Hepatic stellate cell (primary cell): ENCODE measurements at places on chromosomes 7 and 10.

- DNase-seq = peak; percentile 47
Observed at GRCh38 chr7:40604601-40605438, 470.0 kb downstream of the SUGCT start.

DNA sequence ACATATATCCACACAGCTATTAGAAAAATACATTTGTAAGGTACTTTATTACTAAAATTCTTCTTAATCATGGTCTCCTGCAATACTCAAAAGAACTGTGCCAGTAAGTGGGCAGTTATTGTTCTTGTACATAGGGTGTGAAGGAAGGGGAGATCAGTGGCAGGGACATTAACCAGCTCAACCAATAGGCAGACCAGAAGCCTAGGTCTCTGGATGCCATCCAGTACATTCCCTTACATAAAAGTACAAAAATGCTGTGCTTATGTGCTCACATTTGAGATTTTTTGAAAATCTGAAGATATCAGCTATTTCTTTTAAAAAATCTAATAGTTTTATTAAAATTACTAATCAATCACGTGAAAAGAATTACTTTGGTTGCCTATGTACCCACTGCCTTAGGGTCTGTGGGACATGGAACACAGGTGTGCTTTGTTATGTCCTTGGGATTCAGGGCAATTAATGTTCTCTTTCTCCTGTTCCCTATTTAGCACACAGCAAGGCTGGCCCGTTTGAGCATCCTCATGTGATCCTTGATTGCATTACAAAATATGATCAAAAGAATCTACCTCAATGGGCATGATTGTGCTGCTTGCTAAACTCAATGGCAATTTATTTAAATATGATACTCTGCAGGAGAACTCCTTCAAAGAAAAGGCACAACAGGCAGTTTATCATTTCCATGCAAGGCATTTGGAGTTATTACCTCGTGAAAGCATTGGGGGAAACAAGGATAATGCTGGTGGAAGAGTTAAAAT is 22.7 kb downstream of the TWIST1 start:
- no peak for DNase-seq

GRCh38 chr7:96996111-96996957 is 9.0 kb upstream of the DLX6 start:
- DNase-seq = no peak

GRCh38 chr7:30321882-30322192 is 37.4 kb downstream of the ZNRF2 start:
- DNase-seq = no peak

DNA sequence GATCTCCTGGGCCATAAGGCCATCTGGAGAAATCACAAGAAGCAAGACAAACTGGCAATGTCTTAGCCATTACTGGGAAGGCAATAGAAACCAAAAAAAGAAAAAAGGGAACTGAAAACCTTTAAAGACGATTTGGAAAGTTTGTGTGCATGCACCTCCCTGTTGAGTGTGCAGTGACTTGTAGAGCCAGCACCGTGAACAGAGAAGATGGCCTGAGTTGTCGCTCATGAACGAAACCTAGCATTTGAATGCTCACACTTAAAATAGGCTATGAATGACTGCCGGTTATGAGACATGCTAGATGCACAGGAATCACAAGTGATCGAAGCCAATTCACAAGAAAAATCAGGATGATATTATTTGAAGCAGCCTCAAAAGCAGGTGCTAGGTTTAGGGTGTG is 151.3 kb upstream of the ADO start:
- no peak for DNase-seq

- DNase-seq = no peak
Observed at GRCh38 chr7:29955075-29955792, 34.4 kb downstream of the SCRN1 start.

DNA sequence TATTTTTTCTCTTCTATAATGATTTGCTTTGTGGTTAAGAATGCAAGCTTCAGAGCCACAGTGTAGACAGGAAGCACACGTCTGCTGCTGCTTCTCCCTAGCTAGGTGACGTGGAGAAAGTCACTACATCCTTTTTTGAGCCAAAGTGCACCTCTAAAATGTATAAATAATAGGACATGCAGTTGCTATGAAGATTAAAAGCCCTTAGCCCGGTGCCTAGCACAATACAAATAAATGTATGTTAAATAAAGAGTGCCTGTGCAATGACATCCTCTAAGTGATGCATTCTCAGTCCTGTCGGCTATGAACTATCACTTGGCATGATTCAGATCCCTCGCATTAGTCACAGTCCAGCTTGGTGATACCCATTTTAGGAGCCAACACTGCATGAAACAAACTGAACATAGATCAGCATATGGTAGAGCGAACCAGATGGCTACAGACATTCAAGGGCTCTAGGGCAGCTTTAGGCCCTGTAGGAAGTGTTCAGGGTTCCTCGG is 4.8 kb upstream of the TRDMT1 start:
- peak; percentile 52 for DNase-seq

GRCh38 chr7:50555594-50556140 is 9.5 kb downstream of the DDC start:
- DNase-seq = no peak

DNA sequence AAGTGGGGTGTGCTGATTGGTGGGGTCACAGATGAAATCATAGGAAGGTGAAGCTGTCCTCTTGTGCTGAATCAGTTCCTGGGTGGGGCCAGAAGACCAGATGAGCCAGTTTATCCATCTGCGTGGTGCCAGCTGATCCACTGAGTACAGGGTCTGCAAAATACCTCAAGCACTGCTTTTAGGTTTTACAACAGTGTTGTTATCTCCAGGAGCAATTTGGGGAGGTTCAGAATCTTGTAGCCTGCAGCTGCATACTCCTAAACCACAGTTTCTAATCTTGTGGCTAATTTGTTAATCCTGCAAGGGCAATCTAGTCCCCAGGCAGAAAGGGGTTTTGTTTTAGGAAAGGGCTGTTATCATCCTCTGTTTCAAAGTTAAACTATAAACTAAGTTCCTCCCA is 17.0 kb upstream of the IFRD1 start:
- DNase-seq = no peak

DNA sequence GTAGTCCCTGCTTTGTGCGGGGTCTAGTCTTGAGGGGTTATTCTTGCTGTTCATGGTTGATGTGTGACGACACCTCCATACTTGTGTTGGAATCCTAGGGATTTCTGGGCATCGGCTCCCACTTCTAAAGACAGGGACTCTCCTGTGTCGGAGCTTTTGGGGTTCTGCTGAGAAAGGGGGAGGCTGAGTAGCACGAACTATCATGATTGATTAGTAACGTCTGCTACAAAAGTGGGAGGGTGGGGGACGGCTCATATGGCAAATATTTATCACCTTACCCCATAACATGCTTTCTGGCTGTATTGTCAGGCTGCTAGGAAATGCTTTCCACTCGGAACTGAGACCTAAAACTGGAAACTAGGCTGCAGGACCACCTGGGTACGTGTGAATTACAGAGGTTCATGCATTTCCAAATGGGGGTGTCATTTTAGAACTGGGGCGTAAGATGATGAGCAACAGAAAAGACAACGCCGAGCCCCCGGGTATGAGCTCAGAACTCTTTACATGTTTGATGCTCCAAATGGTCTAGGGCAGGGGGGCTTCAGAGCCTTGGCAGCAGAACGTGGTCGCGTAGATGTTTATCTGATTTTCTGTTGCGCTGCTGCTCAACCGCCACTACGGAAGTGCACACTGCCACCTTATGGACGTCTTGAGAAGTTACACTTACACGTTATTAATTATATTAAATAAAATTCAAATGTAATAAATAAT is 15.1 kb upstream of the NME8 start:
- peak; percentile 11 for DNase-seq

GRCh38 chr10:35612385-35613106 is 7.4 kb downstream of the GJD4 start:
- DNase-seq = no peak

DNA sequence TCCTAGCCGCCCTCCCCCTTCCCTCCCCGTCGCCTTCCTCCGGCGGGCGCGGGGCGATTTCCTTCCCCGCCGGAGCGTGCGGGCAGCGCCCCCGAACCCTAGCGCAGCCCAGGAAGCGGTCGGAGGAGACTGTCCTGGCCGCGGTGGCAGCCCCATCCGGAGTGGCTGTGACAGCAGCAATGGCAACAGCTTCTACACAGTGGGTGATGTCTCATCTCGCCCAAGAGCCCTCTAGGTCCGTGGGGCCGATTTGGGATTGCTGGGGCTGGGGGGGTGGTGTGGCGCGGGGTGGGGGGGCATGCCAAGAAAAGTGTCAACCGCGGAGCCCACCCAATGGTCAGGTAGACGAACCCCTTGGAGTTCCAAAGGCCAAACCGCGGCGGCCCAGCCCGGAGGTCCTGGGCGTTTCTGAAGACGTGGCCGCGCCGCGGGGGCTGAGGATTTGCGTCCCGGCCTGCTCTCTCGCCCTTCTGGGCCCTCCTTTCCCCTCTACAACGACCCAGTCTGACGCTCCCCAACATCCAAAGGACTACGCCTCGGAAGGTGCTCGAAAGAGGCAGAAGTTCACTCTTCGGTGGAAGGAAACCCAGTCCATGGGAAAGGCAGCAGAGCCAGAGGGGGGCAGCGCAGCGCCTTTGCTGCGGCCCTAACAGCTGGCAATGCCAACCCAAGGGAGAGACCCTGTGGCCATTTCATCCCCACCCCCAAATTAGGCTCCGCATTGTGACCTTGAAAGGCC is 603 bp upstream of the TWIST1 start:
- peak; percentile 27 for DNase-seq

DNA sequence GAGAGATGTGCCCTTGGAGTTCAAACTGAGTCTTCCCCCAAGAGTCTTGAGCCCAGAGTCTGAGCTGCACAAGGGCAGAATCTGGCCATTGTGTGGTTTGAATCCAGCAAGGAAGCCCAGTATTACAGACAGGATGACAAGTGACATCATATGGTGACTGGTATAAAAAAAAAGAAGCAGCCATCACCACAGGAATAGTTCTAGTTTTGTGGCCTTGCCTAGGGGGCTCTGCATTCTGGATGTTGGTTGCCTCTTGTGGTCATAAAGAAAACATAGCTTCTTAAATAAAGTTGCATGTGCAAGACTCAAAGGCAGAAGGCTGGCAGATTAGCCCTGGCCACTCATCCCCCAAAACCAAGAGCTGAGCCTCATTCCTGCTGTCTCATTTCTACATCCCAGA is 16.8 kb upstream of the LRRC72 start:
- no peak for DNase-seq

GRCh38 chr10:77637532-77638320 is at the start of gene KCNMA1:
Gene KCNMA1, minus strand, starts transcription at chr10:77637808.
- peak; percentile 48 for DNase-seq

DNA sequence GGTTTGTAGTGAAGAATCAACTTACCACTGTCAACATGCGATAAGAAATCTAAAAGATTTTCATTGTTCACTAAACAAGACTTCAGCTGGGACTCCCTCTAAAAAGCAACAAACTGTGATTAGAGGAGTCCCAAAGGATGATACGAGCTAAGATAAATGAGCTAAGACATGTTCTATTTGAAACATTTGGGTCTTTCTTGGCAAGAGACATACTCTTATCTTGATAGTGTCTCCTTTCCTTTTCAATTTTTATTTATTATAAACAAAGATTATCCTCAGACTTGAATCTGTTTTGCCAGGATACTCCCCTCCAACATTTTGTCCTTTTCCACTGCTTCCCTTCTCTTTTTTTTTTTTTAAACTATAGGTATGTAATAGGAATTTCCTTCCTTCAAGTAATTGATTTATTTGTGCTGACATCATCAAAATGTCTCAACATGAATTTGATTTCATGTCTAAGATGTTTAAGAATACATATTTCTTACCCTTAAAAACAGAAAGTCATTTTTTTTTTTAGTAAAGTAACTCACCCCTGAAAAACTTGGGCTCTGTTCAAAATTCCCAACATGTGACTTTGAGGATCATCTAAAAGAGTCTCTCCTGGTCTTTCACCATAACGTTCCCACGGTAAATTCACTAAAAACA is 158.4 kb upstream of the NRP1 start:
- DNase-seq = no peak

DNA sequence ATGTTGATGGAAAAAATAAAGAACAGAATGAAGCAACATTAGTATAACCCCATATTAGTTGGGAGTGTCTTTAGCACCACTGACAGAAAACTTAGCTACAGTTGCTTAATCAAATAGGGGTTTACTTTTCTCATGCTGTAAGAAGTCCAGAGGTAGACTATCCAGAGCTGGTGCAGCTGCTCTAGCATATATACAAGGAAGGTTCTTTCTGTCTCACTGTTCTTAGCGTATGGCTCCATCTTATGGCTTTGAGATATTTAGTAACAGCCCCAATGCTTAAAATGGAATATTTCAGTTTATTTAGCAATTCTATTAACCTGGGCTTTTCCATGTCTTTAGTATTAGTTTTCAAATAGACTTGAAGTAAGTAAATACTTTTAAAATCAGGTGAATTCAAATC is 15.2 kb upstream of the WNT2 start:
- no peak for DNase-seq

GRCh38 chr7:114478384-114478783 is 63.8 kb downstream of the FOXP2 start:
- DNase-seq = no peak

- no peak for DNase-seq
Observed at GRCh38 chr7:32200646-32201045, 130.4 kb upstream of the PDE1C start.

DNA sequence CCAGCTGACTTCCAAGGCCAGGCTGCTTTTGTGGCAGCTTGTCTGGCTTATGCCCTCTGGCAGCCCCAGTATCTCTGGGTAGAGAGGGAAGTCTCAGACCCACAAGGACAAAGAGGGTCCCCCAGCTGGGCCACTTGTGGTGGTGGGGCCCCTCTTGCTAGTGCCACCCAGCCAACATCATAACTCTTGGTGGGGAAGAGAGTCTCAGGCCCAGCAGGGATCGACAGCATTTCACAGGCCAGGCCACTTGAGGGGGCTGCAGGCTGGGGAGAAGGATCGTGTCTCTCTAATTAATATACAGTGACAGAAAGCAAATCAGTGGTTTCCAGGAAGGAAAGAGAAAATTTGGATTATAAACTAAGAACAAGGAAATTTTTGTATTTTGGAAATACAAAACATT is 76.0 kb downstream of the TYW1B start:
- no peak for DNase-seq

- no peak for DNase-seq
Observed at GRCh38 chr7:43791-44540, 148.4 kb upstream of the FAM20C start.

GRCh38 chr10:126135177-126135576 is 238.8 kb downstream of the FANK1 start:
- no peak for DNase-seq

DNA sequence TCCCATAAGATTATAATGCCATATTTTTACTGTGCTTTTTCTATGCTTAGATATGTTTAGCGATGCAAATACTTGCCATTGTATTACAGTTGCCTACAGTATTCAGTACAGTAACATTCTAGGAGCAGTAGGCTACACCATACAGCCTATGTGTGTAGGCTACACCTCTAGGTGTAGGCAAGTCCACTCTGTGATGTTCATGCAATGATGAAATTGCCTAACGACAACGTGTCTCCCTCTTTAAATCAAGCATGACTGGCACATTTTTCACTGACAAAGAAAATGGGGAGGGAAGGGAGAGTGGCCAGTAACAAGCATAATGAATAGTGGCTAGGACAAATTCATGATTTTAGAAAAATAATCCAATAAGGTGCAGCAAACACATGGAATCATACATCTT is 1.7 kb downstream of the NCAPG2 start:
- DNase-seq = no peak
